Progenitor cell of endocrine pancreas (in vitro differentiated cells): ENCODE measurements at places on chromosomes 7 and 10.

DNA sequence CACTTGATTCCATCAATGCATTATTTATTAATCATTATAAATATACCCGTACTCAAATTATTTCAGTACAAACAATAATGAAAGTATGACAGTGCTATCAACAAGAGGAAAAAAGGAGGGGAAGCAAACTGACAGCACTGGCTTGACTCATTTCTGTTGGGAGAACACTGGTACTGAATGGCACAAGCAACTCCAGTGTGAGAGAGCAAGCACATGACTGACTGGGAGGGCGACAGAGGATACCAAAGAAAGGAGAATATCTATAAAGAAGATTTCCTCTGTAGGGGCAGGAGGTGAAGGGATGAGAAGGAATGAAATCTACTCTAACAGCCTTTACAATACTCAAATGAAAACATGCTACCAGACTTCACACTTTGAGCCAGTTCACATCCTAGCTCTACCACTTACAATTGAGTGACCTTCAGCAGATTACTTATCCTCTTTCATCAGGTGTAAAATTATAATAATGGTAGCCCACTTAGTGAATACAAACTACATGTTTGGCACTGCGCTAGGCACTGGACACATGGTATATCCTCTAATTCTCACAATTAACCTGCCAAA is 1.5 kb downstream of the USP54 start:
- no peak for DNase-seq

DNA sequence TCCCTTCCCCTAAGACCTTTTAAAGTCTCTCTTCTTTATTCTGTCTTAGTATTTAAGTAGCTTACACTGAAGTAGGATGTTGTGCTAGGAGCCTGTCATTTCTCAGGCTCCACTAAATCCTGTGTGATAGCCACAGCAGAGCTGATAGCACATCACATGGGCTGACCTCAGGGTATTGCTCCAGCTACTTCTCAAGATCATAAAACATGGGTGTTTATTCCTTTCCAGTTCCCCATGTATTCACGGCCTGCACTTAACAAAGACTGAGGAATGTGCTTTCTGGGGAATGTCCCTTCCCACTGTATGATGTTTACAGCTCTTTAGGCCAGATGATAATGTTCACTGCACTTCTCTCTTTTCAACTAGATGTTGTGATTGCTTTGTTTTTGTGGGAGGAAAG is 1086.8 kb downstream of the KCNMA1 start:
- no peak for DNase-seq

DNA sequence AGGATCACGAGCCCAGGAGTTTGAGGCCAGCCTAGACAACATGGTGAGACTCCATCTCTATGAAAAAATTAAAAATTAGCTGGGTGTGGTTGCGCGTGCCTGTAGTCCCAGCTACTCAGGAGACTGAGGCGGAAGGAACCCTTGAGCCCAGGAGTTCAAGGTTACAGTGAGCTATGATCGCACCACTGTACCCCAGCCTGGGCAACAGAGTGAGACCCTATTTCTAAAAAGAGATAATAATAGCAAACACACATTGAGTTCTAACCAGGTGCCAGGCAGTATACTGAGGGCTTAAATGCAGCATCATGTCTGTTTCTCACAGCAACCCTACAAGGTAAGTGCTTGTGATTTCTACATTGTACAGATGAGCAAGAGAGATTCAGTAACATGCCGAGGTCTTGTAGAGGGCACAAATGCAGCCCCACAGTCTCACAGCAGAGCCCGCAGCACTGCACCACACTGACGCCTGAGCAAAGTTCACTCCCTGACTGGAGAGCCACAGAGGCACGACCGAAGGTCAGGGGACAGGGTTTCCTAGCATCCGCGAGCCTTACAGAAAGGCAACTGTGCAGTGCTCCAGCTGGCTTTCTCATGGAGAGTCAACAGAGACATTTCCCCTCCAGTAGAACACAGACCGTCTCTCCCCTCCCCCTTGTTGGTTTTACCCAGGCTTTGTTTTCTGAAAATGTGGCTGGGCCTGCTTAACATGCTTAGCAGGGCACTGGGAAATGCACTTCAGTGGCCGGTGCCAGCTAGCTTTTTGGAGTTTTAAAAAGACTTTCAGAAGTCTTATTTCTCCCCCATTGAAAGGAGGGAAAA is 36.5 kb downstream of the PDSS1 start:
- DNase-seq: peak; percentile 19

- no peak for DNase-seq
Measured at GRCh38 chr10:59648711-59649201, 60.9 kb downstream of the SLC16A9 start.

DNA sequence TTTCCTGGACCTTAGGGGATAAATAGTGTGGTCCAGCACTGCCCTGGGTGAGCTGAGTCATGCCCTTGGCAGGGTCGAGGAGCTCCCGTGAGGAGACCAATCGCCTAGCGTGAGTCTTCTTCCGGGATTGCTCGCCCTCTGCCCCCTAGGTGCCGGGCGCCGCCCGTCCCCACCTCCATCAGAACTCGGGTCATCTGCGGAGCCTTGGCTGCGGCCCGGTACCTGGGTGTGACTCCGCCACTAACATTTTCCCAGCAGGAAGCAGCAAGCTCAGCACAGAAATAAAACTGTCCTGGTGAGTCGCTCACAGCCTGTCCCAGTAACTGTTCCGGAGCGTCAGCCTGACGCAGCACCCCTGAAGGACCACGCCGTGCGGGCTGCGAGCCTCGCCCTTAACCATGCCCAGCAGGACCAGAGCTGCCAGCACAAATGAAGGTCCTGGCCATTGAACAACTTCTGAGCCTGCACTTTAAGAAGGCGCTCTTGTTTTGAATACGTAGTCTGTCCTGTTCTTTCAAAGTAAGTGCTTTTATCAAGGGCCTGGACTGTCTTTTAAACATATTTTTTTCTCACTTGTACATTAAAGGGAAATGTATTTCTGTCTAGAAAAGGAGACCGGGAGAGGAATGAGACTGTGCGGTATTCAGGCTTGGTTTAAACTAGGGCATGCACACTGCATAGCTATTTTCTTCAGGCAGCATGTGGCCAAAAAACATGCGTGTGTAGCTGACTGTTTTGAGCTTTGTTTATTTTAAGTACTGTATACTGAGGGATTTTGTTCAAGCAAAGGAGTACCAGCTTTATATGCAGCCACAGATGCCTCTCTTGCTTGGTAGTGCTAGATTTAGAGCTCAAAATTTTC is 136.7 kb downstream of the HECW1 start:
- no peak for DNase-seq
